ENCODE measurements at places on chromosomes 4 and X. TPM values are rescaled to one million over a fixed set of nuclear protein-coding genes. Genes with fewer than 3 reads are reported as not detected.

GRCh38 chr4:132893787-132894186 lies 255.3 kb upstream of the PCDH10 start:
- DNase-seq, result no peak

DNA sequence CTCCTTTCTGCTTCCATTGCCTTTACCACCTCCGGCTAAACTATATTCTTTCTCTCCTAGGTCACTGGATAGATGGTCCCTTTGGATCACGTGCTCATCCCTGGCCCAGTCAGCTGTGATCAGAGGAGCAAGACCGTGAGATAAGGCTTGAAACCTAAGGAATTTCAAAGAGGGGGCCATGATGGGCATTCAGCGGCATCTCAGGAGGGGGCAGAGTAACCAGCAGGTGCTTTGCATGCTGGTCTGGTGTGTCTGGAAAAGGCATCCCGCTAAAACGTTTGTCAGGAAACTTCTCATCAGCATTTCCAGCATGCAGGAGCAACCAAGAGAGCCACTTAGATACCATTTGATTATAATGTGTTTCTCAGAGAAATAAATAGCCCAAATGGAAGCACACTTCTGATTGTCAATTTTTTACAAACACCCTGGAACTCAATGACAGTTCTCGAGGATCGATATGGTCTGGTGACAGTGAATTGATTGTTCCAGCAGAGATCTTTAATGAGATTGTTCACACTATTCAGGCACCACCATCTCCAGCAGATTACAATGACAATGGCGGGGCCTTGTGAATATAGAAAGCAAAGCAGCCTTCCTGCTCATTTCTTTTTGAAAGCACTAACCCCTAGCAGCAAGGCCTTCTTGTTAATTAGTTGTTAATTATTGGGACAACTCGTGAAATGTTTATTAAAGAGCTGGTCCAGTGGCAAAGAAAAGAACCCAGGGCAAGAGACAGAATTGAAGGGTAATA lies 327.1 kb downstream of the PTTG2 start:
- DNase-seq, result no peak

DNA sequence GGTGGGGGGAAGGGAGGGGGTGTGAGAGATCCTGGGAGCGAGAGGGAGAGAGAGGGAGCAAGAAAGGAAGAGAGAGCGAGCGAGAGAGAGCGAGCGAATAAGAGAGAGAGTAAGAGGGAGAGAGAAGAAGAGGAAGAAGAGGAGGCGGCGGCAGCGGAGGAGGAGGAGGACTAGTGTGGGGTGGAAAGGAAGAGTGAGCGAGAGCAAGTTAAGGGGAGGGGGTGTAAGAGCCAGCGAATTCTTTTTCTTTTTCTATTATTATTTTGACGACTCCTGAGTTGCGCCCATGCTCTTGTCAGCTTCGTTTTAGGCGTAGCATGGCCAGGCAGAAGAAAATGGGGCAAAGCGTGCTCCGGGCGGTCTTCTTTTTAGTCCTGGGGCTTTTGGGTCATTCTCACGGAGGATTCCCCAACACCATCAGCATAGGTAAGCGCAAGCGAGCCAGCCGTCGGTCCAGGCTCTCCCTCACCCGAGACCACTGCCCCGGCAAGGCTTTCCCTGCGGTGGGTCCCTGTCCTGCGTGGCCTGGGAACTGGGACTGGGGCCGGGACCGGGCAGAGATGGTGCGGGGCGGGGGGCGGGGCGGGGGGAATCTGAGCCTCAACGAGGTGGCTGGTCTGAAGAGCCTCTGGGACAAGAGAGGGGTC lies at the start of gene GRIA3:
TSS of gene GRIA3 (plus strand) at position 60 of the 647 bp plus-strand sequence. CDS start at position 318, 258 bp downstream.
- DNase-seq, result no peak

- DNase-seq, result no peak
Measured at GRCh38 chr4:66585767-66586166, 915.5 kb upstream of the EPHA5 start.

DNA sequence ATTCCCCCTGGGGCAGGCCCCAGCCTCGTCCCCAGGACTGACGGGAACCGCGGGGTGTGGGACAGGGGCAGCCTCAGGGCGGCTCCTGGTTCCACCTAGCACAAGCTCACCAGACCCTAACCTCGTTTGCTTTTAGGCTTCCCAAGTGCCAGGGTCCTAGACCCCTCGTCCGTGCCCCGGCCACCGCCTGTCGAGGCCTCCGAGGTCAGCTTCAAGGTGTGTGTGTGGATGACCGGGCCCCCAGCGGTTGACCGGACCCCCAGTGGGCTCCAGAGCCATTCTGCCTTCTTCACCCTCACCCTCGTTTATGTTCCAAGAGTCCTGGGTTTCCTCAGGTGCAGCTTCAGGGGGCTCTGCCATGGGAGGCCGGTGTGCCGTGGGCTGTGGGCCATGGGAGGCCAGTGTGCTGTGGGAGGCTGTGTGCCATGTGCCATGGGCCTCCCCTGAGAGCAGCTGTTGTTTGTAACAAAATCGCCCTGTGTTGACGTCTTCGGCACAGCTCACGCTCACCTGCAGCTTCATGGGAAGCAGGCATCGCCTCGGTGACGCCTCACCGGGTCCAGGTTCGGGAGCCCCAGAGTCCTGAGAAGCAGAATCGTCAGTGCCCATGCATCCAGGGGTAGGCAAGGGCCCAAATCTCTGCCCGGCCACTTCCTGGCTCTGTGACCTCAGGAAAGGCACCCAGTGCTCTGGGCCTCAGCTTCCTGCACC lies 43.0 kb upstream of the HMX1 start:
- DNase-seq, result no peak

DNA sequence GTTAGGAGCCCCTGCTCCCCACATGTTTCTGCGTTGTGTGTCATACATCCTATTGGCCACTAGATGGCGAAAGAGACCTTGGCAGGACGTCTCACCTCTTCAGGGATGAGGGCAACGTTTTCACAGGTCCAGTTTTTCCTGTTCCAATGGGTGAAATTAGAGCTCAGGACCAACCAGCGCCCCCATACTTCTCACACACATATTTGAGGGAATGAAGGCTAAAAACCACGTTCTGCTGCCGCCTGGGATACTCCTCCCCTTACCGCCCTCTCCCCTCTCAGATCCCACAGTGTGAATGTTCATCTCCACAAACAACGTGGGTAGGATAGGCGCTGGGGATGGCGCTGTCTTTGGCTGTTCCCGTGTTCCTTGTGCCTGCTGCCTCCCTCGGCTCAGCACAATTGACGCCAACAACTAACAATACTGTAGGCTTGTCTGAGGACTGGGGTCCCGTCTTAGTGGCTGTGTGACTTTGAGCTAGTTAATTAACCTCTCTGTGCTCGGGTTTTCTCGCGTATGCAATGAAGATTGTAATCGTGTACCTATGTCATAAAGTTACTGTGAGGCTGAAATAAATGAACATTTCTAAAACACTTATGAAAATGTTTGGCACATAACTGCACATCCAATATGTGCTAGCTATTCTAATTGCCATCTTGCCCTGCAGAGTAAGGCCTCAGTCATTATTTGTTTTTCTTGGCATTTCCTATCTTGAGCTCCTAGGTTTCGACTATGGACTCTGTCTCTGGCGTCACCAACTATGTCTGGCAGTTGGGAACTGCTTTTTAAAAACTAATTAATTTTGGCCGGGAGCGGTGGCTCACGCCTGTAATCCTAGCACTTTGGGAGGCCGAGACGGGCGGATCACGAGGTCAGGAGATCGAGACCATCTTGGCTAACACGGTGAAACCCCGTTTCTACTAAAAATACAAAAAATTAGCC lies 181.3 kb upstream of the STK26 start:
- no peak for DNase-seq

DNA sequence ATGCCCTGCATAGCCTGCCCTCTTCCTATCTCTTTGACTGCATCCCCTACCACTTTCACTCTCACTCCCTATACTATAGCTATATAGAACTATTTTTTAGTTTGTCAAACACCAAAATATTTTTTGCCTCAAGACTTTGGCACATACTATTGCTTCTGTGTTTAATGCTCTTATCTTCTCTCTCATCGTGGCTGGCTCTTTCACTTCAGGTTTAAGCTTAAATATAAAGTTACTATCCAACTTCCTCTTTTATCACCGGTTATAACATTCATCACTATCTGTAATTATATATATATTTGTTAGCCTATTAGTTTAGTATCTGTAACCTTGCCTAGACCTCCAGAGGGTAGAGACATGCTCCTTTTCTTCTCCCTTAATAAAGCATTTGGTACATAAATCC lies 11.5 kb upstream of the HMGB2 start:
- no peak for DNase-seq

- no peak for DNase-seq
Measured at GRCh38 chrX:50168241-50168687, 32.5 kb downstream of the AKAP4 start.

GRCh38 chrX:131704136-131704695 lies 160.3 kb downstream of the OR13H1 start:
- peak; percentile 94 for DNase-seq

GRCh38 chr4:3253808-3254207 lies 4.8 kb downstream of the MSANTD1 start:
- DNase-seq, result no peak

DNA sequence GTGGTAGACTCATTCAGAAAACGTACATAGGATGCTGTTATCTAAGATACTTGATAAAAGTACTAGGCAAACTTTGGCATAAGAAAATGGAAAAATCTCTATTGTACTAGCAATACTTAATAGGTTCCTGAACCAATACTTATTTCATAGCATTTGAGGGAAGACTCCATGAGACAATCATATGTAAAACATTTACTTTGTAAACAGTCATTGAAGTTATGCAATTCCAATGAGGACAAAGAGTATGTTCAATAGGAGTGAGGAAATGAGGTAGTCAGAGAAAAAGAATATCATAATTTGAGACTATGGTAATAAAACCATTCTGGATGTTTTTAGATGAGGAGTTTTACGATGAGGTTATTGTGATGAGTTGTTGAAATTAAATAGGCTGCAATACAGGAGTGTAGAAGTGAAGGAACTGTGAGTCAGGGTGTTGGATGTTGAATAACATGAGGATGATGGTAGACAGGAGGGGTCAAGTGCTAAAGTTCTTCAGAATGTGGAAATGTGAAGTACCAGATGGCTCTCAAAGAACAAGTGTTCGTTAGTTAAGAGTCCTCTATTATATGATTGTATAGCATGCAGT lies 397.9 kb downstream of the PPP3CA start:
- DNase-seq, result no peak

- DNase-seq, result no peak
Measured at GRCh38 chrX:18598413-18598812, 73.5 kb downstream of the RS1 start.

- DNase-seq, result no peak
Measured at GRCh38 chrX:69066966-69067525, 98.2 kb downstream of the PJA1 start.

GRCh38 chrX:29431895-29432294 lies 783.5 kb upstream of the MAGEB2 start:
- no peak for DNase-seq

DNA sequence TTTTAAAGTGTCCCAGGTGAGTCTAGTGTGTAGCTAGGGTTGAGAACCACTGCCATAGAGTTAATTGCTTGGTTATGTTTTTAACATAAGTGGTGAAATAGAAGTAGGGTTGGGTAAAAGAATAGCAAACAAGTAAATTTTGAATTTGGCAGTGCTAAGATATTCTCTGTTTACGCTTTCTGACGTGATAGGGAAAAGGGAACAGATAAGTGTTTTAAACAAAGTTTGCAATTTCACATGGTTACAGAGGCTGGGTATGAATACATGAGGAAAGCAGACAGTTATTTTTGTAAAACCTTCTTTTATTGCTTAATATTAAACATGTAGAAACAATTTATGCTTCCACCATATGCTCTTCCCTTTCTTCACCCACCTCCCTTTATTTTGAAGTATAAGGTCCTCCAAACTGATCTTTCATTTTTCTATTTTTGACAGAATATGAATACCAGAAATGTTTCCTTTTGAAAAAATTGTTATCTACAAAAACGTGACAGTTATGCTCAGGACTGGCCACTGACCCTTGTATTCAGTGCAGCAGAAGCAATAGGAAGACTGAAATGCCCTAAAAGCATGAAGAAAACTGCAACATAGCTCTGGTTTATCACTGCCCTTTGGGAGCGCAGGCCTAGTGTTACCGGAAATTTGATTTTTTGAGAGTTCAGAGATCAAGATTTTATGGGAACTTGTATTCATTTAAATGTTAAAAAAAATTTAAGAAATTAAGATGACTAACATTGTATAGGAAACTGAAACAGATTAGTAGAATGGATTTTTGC lies 214.4 kb upstream of the ARSJ start:
- DNase-seq, result no peak

DNA sequence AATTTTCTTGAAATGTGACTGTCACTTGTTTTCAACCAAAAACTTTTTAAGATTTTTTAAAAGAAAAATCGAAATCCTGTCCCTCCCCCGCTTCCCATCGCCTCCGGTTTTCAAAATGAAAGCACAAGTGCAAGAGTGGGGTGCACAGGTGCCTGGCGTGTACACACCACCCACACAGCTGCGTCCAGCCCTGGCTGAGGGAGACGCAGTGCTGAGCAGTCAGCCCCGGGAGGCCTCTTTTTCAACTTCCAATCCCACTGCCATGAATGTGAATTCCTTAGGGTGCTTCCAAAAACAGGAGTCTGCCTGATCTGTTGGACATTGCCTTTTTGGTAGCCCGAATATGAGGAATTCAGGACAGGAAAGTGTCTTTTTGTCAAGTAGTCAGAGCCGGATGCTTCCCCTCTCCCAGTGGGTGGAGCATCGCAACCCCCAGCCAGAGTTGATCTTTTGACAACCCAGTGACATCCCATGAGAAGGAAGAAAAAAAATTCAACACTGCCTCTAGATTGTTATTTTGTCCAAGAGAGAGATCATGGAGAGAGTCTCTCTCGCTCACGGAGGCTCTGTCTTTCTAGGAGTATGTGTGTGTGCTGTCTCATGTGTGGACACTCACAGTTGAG lies 8.9 kb downstream of the PRRG3 start:
- DNase-seq, result no peak

- DNase-seq, result no peak
Measured at GRCh38 chrX:152821145-152821765, 9.3 kb downstream of the CETN2 start.

DNA sequence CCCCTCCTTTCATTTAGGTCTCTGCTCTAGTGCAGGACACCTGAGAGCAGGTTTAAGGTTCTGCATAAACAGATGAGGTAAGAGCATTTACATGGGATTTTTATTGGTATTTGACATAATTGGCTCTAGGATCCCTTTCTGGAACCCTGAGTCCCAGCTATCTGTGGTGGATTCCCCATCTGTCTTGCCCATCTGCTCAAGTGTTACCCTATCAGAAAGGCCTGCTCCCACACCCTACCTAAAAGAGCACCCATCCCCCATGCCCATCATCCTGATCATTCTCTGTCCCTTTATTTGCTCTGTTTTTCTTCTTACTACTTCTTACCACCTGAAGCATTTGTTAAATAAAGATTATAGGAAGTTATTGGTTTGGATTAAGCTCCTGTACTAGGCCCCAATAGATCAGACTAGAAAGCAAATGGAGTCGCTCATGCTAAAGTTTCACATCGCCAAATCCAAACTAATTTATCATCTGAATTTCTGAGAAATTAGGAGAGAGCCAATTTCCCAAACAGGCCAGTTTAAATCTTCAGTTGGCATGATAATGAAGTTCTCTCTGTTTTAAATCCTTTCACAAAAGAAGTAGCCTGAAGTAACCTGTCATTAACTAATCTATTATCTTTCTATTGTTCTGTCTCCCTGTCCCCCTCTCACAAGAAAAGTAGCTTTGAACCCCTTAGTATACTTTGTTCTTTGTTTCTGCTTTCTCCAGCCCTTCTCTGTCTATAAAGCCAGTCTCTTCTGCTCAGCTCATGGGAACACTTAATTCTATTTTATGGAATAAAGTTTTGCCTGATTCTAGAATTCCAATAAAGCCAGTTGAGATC lies 178.6 kb downstream of the ZNF674 start:
- DNase-seq, result no peak

PNCK gene
- 1.1 TPM for total RNA-seq

DCAF12L2 gene
- 0.22 TPM for total RNA-seq

Data from left colon (tissue), 2 donors.